ENCODE measurements at places on chromosomes 7 and 10.
A peak's percentile ranks its signal among the peaks of the same experiment; 100 is the strongest.

DNA sequence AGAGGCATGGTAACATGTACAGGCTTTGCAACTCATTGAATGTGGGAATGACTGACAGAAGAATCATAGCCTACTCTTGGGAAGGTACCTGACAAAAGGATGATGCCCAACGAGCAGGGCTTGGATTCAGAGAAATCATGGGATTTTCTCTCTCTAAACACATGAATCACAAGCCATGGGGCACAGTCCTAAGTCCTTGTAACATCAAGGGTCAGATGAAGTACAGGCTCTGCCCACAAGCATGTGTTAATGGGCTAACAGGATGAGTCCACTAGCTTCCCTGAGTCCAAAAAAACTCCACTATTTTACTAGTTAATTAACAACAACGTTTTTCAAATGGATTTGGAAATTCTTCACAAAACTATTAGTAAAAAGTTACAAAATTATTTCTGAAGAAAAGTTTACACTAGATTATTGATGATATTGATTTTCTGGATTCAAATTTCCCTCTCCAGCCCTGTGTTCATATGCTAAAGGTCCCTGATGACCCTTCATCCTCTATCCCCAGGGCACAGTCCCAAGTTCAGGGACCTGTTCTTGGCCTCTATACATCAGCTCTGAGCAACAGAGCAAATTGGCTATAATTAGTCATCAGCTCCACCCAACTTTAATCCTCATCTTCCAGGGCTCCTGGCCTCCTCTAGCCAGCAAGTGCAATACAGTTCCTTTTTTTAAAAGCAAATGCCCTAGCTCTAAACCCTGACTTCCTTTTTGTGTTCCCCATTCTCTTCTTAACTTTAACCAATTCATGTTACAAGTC, 99.8 kb downstream of the GSAP start:
- peak; percentile 25 for DNase-seq

DNA sequence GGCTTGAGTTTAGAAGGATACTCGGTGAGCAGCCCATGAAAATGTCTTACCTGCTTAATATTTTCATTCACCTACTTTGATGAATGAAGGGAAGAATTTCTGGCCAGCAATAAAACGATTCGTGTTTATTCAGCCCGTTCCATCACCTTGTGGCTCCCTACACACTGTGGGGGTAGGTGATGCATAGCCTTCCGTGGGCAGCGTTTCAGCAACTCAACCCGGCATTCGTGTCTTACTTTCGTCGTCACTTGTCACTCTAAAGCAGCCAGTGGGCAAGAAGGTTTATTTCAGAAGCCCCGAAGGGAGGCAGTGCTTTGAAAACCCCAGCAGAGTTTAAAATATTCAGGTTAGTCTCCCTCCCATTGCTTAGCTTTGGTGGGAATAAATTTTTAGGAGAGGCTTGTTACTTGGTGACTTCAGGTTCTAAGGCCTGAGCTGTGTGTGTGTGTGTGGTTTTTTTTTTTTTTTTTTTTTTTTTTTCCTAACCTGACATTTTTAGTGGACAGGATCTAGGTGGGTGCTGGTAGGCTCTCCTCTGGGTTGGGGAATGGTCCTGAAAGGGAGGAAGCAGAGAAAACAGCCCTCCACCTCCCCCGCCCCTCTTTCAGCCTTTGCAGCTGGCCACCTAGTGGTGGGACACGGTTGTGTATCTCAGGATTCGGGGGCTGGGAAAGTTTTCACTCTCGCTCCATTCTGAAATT, 1.8 kb downstream of the GRK5 start:
- DNase-seq, result peak; percentile 66

GRCh38 chr7:100602889-100603725, 944 bp downstream of the PCOLCE start:
- peak; percentile 89 for DNase-seq

- no peak for DNase-seq
These were observed 11.1 kb downstream of the FAM53B start for GRCh38 chr10:124732931-124733570.

DNA sequence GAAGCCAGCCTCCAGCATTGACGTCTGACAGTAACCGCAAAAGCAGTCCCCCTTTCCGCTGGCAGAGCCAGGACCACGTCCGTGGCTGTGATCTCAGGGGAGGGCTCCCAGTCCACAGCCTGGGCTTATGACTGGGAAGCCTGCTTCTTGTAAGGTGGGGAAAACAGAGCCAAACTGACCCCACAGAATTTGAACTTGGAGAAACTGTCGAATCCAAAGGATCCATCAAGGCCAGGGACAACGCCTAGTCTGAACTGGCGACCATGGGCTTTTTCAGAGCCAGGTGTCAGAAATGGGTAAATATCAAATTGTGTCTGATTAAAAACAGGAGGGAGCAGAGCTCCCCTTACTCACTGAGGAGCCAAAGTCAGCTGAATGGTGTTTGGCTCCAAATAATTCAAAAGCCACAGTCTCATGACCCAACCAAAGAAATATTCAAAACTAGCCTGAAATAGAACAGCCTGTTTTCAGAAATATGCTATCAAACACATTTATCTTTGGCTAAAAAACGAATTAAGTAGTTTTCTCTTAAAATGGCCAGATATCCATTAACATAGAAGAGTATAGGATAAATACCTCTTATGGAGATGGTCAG, 751.4 kb upstream of the GALNT17 start:
- peak; percentile 78 for DNase-seq

GRCh38 chr7:30594048-30594539, 584 bp upstream of the GARS1 start:
- peak; percentile 40 for DNase-seq

DNA sequence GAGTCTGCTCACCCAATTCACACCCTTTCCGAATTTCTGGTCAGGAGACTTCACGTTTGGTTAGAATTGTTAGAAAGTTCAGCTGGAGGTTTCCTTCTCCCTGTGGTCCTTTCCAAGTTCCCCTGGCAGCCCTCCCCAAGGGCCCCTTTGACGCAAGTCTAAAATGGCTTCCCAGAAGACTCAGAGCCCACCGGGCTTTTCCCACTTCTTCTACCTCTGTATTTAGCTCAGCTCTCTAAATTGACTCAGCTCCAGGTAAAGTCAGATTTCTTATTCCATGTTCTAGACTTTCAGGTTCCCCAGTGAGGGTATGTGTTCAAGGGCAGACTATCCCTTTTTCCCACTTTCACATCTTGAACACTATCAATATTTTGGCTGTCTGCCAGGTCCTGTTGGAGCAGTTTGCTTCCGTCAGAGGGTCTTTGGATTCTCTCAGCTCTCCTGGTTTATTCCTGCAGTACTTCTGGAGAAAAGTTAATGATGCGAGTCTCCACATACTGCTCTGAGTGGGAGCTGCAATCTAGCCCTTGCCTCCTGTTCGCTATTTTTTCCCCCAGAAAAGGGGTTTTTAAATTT, 53.1 kb upstream of the ZNF273 start:
- DNase-seq, result no peak

DNA sequence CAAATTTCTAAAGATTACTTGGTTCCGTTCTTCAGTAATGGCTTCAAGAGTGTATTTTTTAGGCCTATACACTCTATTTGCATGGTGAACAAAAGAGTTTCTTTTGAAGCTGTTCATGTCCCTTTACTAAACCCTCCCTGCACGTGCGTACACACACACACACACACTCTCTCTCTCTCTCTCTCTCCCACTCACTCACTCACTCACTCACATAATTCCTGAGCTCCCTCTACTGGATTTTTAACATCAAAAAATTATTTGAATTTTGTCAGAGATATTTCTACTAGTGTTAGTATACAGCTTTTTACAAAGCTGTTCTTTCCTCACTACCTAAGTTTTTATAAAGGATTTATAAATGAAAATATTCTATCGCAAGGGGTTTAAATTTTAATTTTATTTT, 85.9 kb downstream of the UBE3C start:
- peak; percentile 44 for DNase-seq

DNA sequence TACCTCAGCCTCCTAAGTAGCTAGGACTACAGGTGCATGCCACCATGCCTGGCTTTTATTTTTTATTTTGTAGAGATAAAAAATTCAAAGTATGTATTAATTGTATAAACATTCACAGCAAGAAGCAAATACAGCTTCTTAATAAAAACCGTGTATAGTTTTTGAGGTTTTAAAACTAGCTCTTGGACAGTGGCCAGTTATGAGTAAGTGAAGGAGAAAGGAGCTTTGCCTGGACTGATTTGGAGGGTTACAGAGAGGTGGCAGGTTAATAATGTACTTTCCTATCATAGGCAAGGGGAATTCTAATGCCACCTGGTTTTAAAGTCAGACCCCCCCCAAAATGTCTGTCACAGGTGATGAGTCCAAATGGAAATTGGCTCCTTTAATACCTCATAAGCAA, 43.4 kb downstream of the ZNRF2 start:
- peak; percentile 33 for DNase-seq
